ENCODE measurements at places on chromosomes 2 and 18.
A peak's percentile ranks its signal among the peaks of the same experiment; 100 is the strongest.

DNA sequence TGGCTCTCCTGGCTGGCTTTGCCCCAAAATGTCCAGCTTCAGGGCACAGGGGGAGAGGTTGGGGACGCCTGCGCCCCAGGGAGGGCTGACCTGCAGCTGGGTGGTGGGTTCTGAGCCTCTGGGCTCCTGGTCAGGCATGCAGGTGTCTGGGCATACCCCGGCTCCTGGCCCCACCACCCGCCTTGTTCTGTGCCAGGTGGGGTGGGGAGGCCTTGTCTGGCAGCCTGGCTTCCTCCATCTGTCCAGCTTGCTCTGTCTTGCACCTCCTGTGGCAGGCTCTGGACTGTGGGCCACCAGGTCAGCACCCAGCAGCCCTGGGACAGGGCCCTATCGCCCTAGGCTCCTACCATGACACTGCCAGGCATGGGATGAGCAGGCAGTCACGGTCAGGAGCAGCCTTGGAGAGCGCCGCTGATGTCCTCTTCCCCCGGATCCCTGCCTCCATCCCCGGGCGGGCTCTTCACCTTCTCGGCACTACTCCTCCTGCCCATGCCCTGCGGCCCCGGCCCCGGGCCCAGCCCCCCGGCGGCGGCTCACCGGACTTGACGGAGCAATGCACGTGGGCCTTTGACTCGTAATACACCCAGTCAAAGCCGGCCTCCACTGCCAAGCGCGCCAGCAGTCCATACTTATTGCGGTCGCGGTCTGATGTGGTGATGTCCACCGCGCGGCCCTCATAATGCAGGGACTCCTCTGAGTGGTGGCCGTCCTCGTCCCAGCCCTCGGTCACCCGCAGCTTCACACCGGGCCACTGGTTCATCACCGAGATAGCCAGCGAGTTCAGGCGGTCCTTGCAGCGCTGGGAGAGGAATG, 3.6 kb downstream of the IHH start:
- no peak for DNase-seq

DNA sequence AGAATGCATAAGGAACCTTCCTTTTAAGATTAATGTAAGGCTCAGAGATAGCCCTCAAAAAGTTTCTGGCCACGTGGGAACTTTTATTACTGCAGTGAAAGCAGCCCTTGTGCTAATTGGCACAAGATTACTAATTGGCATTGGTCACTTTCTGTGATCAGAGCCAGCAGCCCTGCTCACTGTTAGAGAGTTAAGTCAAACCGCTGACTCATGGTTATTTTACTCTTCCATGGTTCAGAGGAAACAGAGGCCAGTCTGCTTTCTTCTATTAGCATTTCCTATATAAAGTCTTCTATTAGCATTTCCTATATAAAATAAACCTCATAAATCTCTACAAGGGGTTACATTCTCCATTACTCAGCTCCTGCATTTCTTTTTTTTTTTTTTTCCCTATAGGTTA, 1.5 kb upstream of the SLC35G4 start:
- no peak for DNase-seq

GRCh38 chr2:16763056-16763455, 97.4 kb upstream of the CYRIA start:
- DNase-seq = no peak

- DNase-seq = no peak
Observed at GRCh38 chr2:142869461-142870106, 7.9 kb upstream of the KYNU start.

DNA sequence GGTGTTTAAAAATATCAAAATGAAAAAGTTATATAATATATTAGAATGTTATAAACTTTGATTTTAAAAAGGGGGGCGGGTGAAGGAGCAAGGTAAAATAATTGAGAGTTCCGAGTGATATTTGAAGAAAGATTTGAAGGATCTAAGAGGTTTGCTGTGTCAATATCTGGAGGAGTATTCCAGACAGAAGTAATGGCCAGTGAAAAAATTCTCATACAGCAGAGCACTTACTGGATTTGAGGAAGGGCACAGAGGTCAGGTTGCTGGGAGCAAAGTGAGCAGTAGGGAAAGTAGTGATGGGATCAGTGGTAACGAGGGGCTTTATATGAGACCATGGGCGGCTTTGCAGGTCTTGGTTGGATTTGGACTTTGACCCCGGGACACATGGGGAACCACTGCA, 531.5 kb downstream of the ADCYAP1 start:
- DNase-seq = no peak

DNA sequence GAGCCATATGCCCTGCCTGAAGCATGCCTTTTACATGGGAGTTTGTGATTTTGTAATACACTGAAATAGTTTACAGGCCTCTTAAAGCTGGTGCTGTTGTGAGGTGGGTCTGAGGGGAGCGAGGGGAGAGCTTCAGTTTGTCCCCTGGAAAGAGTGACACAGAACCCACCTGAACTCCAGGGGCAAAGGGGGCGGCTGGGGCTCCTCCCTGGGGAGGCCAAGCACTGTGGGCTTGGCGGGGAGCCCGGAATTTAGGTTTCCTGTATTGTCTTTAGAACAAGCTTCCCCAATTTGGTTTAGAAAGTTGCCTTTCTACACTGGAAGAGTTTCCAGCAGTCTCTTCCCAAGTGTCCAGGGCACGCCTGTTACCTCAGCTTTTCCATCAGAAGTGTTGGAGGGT, 75.7 kb downstream of the VAPA start:
- DNase-seq = peak; percentile 25

- peak; percentile 45 for DNase-seq
Observed at GRCh38 chr18:62621546-62621945, 93.8 kb upstream of the PHLPP1 start.

DNA sequence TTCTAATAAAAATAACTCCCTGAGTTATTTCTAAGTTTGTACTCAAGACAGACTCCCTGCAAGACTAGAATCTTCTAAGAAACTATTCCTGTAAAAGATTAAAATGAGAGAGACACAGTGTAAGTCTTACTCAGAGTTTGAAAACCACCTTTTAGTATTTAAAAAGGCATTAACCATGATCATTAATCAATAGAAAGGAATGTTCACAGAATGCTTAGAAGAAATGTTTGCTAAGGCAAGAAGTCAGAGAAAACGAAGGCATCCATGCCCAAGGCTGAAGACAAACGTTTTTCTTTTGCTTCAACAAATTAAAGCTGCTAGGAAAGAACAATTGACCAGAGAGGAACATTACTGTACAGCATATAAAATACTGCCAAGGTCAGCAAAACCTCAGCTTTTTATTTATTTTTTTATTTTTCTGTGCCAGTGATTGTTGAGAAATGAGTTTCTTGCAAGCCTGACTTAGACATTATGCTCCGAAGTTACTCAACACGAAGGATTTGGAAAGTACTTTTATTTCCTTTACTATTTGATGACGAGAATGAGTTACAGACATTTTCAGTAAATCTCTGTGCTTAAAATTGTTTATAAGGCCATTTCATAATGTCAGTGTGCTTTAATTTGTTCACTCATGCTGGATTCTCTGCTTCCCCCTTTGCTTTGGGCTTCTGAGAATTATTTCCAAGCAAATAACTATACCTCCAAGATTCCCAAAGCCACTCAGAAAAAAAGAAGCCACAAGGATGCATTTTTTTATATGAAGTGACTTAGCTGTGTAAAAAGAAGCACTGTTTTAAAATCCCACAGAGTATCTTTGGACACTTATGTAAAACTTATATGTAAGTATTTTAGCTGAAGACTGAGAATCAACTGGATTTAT, 20.5 kb downstream of the RND3 start:
- DNase-seq = peak; percentile 80

DNA sequence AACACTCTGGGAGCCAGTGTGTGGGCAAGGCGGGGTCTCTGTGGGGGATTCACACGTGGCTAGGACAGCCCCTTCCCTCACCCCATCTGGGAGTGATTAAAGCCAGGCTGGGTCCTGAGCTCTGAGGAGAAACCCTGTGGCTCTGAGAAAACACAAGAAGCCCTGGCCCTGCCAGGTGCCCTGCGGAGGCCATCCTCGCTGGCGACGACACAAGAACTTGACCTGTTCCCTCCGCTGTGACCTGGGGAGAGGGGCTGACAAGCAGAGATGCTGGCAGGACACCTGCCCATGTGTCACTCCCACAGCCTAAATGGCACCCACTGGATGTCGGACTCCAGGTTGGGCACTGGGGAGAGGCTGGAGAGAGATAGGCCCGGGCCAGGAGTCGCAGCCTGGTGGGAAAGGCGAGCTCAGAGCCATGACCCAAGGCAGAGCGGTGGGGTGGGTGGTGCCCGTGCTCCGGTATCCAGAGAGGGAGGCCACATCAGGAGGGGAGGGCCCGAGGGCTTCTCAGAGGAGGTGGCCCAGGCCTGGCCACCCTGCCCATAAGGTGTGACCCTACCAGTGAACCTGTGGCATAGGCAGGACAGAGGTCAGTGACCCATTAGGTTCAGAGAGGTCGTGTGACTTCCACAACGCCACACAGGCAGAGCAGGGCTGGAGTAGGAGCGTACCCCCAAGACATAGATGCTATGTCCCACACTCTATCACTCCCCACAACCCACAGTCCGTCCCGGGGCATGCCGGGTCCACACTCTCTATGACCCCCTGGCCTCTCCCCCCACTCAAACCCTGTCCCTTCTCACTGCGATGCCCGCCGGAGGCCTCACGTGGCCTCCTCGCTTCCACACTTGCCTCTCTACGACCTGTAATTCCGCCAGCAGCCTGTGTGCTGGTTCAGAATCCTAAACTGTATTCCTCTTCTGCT, 59.4 kb upstream of the HPCAL1 start:
- no peak for DNase-seq

DNA sequence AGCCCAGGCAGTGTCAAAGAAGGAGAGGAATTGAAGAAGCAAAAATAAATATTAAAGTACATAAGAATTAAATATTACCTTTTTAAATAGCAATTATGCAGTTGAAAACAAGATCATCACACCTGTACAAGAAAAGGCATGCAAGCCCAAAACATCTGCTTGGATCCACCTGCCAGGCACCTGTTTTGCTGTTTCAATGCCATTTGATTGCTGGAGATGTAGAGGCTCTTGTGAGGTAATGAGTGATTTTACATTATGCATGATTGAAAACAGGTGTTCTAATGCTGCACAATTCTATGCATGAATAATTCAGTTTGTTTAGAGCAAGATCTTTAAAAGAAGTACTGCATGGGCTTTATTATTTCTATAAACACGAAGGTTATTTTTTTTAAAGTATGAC, 700.6 kb upstream of the ZEB2 start:
- no peak for DNase-seq

- DNase-seq = peak; percentile 27
Observed at GRCh38 chr2:231355508-231356465, 39.7 kb upstream of the B3GNT7 start.

GRCh38 chr2:230951396-230951795, 26.4 kb upstream of the GPR55 start:
- DNase-seq = no peak

DNA sequence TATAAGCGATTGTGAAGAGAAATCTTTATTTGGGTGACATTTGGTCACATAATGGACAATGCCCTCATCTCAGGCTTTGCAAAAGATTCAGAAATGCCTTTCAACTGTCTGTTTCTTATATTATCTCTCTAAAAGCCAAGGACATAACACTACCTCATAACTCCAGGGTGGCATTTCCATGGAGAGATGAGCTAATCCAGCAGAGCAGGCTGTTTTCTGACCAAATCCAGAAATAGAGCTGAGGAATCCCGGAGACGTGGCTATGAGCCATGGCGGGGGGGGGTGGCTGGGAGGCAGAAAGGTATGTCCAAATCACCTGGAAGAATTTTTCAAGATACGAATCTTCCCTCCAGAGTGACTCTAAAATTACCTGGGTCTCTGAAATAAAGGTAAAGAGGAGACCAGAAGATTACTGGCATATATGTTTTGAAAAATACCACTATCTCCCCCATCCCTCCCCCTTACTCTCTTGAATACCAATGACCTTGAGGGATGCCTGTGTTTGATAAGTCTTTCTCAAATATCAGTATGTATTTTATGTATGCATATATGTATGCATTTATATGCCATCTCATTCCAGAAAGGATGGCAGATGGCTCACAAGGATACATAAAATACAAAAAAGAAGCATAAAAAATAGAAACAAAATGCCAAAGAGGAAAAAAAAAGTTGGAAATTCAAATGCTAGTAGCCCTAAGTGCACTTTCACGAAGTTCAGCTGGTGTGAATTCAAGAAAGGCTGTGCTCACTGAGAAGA, 296.0 kb upstream of the MGAT5 start:
- no peak for DNase-seq

DNA sequence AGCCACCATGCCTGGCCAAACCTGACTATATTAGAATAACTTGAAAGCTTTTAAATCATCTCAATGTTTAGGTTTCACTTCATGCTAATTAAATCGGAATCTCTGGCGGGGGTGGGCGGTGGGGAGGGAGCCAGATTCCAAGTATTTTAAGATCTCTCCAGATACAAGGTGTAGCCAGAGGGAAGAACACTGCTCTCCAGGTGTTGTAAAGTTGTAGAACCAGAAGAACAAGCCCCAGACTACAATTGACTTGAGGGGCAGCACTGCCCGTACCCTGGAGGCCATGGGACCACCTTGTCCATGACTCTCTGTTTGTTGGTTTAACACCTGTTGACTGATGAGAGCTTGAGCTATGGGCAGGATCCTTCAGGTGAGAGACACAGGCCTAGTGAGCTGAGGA, 33.1 kb upstream of the GTF2A1L start:
- DNase-seq = no peak

- DNase-seq = no peak
Observed at GRCh38 chr2:100683231-100683630, 120.4 kb downstream of the PDCL3 start.

DNA sequence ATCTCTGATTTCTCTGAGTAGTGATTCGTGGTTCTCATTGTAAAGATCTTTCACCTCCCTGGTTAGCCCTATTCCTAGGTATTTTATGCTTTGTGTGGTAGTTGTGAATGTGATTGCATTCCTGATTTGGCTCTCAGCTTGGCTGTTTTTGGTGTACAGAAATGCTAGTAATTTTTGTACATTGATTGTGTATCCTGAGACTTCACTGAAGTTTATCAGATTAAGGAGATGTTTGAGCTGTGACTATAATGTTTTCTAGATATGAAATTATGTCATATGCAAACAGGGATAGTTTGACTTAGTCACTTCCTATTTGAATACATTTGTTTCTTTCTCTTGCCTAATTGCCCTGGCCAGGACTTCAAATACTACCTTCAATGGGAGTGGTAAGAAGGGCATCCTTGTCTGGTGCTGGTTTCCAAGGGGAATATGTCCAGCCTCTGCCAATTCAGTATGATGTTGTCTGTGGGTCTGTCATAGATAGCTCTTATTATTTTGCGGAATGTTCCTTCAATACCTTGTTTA, 251.9 kb upstream of the ZNF804A start:
- DNase-seq = no peak

- no peak for DNase-seq
Observed at GRCh38 chr2:109463891-109464290, 149.9 kb downstream of the SEPTIN10 start.

DNA sequence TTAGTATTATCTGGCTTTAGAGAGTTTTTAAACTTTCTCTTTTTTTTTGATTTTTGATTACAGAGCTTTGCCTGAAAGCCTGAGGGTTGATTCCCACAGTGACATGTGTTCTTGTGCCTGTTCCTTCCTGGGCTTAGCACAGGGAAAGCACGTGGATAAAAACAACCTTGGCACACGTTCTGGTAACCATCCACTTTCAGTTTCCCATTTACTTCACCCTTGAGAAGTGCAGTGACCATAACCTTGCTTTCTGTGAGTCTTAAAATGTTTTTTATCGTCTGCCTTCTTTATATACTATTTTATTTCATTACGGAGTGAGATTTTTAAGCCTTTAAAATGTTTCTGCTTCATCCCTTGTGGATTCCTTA, 11.5 kb downstream of the CD226 start:
- peak; percentile 17 for DNase-seq

- DNase-seq = no peak
Observed at GRCh38 chr2:134465228-134466105, 211.6 kb downstream of the MGAT5 start.

- DNase-seq = peak; percentile 30
Observed at GRCh38 chr2:217622205-217623060, 380.4 kb downstream of the TNS1 start.

GRCh38 chr2:100895402-100895801, 75.5 kb downstream of the NPAS2 start:
- no peak for DNase-seq

Measured in cardiac fibroblast (primary cell).